ENCODE measurements at places on chromosomes 6 and 20. TPM values are rescaled to one million over a fixed set of nuclear protein-coding genes. Genes with fewer than 3 reads are reported as not detected.
A peak's percentile ranks its signal among the peaks of the same experiment; 100 is the strongest.

Gene TRERF1
- total RNA-seq: 3.3 TPM

Gene RWDD1
- total RNA-seq: 49.7 TPM

Gene TNFRSF6B
- total RNA-seq: 4.7 TPM

Gene INSM1
- not detected for total RNA-seq

Gene FRK
- total RNA-seq: 0.80 TPM

Gene TINAG
- not detected for total RNA-seq

Gene IRF4
- 6.3 TPM for total RNA-seq

DNA sequence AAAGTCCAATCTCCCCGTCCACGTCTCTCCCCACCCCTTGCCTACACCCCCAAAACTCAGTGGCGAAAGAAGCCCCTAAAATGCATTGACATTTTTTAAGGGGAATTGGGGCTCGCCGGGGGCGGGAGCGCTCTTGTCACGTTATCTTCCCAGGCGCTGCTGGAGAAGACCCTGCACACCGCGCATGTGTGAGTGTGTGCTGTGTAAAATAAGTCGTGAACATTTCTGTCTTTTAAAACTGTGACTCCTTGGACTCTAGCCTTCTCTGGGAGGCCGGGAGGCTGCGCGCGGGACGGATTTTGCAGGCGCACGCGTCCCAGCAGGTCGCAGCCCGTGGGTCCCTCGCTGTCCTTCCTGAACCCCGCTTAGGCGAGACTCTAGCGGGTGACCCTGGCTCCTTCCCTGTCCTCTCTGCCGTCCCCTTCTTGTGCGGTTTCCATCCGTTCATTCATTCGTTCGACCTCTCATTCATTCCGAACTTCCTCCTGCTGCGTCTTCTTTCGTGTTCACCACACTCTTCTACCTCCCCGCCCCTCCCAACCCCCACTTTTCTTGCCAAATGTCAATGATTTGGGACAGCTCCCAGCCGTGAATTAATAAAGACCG lies 2.2 kb downstream of the NRN1 start:
- DNase-seq: no peak

DNA sequence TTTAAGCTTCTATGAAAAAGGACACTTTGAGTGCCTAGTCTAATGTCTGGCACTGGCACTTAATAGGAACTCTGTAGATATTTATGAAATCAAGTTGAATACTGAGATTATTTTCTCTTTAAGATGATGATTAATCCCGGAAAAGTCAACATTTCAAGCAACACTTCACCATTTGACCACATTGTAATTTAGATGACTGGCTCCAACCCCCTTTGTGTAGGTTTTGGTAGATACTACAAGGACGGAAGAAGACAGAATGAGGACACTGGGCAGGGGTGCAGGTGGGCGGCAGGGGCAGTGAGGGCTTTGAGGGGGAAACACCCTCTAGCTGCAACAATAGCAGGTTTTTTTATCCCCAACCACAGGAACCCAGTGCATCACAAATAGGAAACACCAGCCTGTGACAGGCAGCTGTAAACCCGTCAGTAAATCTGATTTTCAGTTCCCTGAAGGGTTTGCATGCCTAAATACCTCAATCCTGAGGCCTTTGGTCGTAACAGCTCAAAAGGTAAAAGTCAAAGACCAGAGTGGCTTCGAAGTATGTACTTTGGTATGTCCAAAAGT lies 4.6 kb downstream of the DTNBP1 start:
- DNase-seq: no peak

DNA sequence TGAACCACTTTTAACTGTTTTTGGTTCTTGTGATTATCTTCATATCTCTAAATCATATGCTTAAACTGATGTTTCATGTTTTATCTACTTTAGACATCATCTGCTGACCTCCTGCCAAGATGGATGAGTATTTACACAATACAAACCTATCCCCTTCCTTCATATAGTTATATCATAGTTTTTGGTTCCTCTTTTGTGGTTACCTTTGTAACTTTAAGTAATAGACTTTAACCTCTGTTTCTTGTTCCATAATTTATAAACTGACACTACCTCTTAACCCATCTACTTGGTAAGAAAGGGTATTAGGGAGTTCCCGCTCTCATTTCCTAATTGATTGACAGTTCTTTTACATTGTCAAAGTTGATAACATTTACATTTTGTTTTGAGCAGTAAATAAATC lies 11.9 kb downstream of the PCMT1 start:
- DNase-seq: no peak

DNA sequence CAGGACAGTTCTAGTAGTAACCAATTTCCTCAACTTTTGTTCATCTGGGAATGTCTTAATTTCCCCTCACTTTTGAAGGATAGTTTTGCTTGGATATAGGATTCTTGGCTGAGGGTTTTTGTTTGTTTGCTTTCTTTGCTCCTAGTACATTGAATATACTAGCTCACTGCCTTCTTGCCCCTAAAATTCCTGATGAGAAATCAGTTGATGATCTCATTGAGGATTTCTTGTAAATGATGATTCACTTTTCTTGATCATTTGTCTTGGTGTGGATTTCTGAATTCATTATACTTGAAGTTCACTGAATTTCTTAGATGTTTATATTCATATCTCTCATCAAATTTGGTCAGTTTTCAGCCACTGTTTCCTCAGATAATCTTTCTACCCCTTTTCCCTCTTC lies 49.1 kb upstream of the PRDM1 start:
- no peak for DNase-seq

DNA sequence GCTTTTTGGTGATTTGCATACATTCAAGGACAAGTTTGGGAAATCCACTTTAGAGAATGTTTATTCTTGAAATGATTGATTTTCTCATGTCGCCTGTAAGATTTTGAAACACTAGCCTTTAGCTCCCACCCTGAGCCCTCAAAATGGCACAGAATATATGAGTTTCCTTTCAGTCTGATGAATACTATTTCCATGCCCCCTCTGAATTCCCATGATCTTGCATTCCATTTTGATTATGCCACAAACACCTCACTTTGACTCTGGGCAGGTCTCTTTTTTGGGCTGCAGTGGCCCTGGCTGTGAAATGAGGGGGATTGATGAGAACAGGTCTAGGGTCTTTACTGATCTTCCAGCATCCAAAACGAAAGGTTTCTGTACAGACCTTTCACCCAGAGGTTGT lies 50.4 kb downstream of the SULF2 start:
- DNase-seq: no peak

DNA sequence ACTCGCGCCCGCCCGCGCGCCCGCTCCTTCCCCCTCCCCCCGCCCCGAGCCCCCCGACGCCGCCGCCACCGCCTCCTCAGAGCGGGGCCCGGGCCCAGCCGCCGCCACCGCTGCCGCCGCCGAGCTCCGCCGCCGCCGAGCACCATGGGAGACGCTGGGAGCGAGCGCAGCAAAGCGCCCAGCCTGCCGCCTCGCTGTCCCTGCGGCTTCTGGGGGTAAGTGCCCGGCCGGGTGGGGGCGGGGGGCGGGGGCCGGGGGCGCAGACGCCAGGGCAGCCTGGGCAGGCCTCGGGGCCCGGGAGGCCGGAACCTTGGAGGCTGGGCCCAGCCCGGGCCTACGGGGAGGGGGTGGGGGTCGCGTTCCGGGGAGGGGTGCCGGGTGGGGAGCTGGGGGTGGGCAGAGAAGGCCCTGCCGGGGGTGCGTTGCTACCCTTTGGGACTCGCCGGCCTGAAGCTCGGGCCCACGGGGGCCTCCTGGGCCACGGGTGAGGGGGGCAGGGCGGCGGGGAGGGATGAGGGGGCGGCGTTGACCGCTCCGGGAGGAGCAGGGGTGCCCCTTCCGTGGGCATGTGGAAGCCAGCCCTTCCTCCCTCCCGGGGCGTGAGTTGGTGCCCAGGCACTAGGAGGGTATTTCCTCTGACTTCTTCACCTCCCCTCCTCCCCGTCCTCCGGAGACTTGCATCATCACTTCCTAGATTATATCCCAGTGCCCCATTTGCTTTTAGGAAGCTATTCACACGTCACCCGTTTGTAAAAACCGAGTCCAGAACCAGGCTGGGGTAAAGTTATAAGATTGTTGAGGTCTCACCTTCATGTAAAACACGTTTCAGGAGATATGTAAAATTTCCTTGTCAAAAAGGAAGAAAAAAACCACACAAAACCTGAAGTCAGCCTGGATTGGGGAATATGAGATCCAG lies 533 bp downstream of the ZFAND3 start:
- DNase-seq: no peak

- no peak for DNase-seq
These were observed 15.8 kb upstream of the RNF182 start for GRCh38 chr6:13908955-13909381.

DNA sequence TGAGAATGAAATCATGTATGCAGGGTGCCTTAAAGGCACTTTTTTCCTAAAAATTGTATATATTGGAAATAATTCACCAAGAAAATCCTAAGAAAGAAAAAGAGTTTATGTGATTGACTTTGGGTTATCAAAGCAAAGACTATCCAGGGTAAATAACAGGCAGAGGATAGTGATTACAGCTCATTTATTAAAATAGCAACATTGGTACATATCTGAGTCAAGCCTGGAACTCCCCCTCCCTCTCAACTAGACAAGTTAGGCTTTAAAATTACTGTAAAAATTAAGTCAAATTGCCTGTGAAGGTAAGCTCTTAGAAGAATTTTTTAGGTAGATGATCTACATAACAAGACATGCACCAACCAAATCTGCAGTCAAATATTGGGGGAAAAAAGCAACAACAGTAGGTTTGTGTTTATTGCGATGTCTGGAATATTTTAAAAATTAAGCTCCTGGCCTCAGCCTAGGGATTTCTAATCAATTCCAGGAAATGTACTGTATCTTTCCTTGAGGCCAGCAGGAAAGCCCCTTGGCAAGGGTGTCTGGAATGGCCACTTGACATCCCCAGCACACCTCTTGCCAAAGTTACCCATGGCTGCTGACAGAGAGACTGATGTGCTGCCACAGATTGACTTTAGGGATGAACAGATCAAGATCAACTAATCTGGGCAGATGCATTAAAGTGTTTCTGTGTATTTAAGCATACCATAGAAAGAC lies 31.2 kb upstream of the HBS1L start:
- DNase-seq: no peak

GRCh38 chr6:53824714-53825113 lies 29.9 kb downstream of the LRRC1 start:
- no peak for DNase-seq

DNA sequence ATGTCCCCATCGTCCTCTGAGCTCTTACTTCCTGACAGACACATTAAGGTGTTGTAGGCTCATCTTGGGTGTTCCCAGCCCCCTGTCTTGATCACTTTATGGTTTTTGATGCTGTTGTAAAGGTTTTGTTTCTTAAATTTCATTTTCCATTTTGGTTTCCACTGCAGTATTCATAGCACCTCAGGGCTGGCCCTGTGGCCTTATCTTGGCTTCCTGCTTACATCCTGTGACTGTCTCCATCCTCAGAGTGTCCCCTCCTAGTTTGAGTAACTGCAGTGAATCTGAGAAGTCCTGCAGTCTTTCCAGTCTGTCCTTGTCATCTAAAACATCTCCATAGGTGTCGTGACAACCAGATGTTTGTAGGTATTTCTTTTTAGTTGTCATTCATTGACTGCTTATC lies 50.9 kb downstream of the JARID2 start:
- no peak for DNase-seq

GRCh38 chr6:25913741-25914140 lies 16.8 kb downstream of the SLC17A2 start:
- no peak for DNase-seq

DNA sequence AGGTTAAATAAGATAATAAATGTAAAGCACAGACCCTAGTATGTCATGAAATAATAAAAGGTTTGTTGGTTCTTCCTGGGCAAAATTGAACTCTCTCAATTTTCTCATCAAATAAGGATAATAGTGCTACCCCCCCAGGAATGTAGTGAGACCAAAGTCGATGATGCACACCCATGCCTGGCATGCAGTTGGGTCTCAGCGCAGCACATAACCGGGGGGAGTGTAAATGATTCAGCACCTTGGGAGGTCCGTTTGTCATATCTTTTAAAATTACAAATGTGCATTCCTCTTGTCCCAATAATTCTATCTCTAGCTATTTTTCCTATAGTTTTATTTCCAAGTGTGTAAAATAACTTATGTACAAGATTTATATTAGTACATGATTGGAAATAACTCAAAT lies 31.3 kb upstream of the CCDC167 start:
- no peak for DNase-seq

DNA sequence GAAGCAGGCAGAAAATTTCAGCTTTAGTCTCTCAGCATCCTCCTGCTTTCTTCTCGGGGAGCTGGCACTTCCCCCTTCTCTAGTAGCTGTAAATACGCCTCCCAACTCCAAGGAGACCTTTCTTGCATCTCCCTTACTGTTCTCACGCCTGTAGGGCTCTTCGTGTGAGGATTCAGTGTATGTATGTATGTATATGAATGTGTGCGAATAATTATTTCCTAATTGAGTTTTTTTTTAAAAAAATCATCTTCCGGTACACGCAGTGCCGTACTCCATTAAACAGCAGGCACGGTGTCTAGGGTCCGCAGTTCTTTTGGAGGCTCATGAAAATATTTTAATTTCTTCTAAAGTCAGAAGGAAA lies 85.4 kb downstream of the HFE start:
- DNase-seq: no peak

DNA sequence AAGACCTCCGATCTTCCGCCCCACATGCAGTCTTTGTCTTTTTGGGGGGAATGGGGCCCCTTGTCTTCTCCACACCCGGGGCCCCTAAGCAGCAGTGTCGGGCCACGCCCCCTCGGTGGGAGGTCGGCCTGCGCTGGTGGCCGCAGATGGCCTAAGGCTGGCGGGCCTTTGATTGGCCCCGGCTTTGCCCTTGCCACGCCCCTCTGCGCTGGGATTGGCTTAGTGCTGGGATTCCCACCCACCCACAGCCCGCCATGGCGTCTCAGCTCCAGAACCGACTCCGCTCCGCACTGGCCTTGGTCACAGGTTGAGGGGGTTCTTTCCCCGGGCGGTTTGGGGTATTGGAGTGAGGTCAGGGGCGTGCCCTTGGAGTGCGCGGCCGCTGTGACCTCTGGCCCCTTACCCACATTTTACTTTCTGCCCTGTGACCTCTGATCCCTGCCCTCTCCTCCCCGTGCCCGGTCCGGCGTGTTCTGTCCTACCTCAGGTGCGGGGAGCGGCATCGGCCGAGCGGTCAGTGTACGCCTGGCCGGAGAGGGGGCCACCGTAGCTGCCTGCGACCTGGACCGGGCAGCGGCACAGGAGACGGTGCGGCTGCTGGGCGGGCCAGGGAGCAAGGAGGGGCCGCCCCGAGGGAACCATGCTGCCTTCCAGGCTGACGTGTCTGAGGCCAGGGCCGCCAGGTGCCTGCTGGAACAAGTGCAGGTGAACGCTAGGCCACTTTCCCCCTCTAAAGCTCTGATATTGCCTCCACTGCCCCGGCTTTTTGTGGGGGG lies at the start of gene HSD17B8:
Gene HSD17B8, plus strand, starts transcription at position 241 of the 776 bp plus-strand sequence. Its CDS starts 14 bp downstream, at position 255.
- DNase-seq: peak; percentile 97

DNA sequence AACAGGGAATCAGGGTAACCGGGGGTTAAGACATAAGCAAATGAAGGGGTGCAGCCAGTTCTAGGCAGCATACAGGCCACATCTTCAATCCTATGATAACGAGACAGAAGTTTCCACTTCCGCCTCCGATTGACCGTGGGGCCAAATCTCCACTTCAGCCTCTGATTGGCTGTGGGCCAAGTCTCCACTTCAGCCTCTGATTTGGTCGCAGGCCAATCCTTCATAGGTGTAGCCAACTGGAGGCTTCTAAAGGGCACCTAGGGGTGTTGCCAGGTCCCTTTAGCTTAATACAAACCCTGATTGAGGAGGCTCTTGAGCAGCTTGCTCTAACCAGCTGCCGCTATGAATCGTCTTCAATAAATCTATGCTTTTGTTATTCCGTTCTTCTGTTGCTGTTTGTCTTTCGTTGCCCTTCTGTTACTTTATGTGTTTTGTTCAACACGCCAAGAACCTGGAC lies 2.1 kb upstream of the ERGIC3 start:
- DNase-seq: no peak

GRCh38 chr6:89047473-89047872 lies 33.1 kb upstream of the PNRC1 start:
- DNase-seq: no peak

Data from mesenteric fat pad (tissue), 1 donor.